ENCODE measurements at places on chromosomes 6 and 20.

GRCh38 chr20:52921340-52921739 lies 50.8 kb upstream of the TSHZ2 start:
- no peak for DNase-seq

- DNase-seq, result no peak
Measured at GRCh38 chr6:91278416-91278815, 691.5 kb upstream of the MAP3K7 start.

DNA sequence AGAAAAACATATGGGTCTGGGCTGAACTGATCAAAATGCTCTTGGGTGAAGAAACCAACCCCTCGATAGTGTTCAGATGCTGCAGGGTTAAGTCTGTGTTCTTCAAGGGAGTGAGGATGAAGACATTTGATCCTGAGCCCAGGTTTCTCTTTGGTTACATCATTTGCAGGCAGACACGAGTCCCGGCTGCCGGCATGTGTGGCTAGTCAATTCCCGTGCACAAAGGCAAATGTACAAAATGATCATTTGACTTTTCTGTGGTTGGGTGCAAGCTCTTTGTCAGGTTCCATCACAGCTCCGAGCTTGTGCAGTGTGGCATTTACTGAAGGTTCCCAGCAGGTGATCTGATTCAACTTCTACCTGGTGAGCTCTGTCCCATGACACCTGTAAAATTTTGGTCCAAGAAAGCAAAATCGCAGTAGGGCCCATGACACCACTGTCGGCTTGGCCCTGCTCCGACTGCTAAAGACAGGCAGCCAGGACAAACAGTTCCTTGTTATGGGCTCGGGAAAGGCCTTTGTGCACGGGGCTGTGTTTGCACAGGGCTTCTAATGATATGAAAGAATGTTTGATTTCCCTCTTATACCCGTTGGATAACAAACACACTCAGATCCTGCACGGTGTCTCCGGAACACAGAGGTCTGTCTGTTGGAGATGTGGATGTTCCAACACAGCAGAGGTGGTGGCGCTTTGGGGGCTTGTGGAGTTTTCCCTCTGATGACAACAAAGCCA lies 46.9 kb downstream of the GJA10 start:
- no peak for DNase-seq

DNA sequence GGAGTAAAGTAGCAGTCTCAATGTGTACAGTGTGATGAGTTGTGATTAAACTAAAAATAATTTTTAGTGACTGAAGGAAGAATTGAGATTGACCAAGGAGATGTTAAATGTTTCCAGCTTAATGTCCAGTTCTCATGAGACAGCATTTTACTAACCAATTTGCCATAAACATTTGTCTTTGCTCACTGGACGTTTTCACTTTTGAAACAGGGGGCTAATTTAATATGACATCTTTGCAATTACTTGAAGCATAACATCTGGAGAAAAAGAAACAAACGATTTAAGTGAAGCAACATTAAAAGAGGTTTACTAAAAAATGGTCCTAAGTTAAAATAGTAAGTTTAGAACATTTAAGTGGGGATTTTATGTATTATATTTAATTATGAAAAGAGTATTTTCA lies 443.8 kb downstream of the BCKDHB start:
- peak; percentile 56 for DNase-seq

DNA sequence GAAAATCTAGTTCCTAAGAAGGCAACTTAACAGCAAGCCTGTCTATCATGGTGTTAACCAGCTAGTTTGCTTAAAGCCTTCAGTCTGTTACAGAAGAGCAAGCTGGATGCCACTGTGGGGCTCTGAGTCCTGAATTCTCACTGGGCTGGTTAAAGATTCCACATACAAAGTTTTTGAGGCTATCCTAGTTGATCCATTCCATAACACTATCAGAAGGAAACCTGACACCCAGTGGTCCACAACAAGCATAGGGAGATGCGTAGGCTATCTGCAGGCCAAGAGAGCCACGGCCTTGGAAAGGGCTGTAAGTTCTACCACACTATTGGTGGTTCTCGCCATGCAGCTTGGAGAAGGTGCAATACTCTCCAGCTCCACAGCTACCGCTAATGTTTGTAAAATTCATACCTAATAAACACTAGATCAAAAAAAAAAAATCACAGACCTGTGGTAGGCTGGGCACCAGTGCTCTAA lies 420 bp upstream of the MCCD1 start:
- DNase-seq, result peak; percentile 16

Measured in fibroblast of villous mesenchyme (primary cell).